Stimulated activated CD8-positive, alpha-beta memory T cell treated with anti-CD3 and anti-CD28 coated beads, Interleukin-2, amount 100 ng/mL, for 48 hours (primary cell): ENCODE measurements at places on chromosomes 11 and 22.

DNA sequence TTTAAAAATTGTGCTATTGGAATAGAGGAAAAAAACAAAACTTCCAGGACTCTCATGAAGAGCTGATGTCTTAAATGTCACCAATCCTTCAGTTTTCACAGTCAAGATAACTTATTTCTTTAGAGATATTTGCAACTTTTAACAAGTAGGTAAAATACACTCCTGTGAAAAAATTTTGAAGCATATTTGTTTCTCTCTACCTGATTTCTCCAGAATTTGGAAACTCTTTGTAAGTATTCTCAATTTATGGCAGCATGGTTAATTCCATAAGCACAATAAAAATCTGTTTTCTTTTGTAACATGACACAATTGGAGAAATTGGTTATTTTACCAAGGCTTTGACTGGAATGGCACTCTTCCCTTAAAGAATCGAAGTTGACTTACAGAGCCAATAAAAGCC, 4.1 kb downstream of the CASP4 start:
- DNase-seq, result no peak

GRCh38 chr11:93194673-93195291, 3.0 kb downstream of the SLC36A4 start:
- DNase-seq, result no peak

DNA sequence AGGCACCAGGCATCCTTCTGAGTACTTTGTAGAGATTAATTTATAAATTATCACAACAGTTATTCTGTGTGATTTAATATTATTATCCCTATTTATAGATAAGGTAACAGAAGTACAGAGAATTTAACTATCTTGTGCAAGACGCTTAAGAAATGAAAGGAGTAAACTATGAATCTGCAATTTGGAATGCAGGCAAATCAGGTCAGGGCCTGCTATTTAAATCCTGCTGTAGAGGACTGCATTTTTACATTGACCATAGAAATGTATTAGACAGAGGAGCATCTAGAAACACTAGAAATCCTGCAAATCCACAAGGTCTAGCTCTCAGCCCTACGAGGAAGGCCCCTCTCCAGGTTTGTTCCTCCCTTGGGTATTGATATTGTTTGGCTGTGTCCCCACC, 336.2 kb downstream of the ETS1 start:
- DNase-seq, result no peak

GRCh38 chr22:41845380-41846267, 12.7 kb downstream of the SREBF2 start:
- DNase-seq, result no peak

- DNase-seq, result no peak
These were observed 47.2 kb upstream of the ADA2 start for GRCh38 chr22:17266251-17266971.

GRCh38 chr11:44791316-44791925, 64.7 kb downstream of the TSPAN18 start:
- no peak for DNase-seq

DNA sequence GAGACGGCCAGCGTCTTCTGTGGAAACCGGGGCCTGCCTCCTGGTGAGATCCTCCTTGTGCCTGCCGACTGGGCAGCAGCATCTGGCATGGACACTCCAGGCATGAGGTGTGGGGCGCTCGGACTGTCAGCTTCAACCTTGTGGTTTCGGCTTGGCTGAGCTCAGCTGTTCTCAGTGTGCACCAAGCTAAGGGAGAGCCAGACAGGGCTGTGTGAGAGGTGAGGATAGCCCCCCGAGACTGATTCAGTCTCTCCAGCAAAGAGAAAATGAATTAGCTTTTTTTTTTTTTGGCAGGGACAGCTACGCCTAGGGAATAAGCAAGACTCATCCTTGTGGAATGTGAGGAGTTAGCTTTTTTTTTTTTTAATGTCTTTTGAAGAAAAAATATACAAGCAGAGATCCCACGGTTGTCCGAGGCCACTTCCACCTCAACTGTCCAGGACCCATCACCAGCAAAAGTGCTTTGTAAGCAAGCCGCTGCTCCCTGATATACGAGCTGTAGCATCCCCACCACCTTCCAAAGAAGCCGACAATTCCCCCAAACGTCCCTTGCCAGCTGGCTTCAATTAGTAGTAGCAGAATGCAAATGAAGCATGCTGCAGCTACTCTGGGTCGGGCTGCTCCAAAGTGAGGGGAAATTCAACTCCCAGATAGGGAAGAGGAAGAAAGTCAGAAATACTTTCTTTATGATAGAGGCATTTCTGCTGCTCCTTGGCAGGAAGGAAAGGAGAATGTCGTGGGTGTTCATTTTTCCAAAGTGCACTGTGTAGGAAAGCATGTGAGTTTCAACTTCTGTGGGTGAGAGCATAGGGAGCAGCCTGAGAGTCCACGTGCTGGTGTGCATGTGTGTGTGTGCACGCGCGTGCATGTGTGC, 9.7 kb upstream of the THY1 start:
- DNase-seq, result no peak

DNA sequence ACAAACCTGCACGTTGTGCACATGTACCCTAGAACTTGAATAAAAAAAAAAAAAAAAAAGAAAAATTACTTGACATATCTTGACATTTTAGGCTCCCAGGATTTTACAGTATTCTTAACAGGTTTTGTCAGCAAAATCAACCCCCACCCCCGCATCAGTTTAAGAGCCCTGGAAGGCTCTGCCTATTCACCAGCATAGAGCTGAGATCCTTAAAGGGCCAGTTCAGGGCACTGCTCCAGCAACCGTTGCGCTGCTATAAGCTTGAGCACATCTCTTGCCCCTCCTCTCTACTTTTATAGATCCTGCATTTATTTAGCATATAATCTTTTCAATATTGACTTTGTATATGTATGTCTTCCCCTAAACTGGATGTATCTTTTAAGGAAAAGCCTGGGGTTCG, 697 bp upstream of the PAFAH1B2 start:
- no peak for DNase-seq

DNA sequence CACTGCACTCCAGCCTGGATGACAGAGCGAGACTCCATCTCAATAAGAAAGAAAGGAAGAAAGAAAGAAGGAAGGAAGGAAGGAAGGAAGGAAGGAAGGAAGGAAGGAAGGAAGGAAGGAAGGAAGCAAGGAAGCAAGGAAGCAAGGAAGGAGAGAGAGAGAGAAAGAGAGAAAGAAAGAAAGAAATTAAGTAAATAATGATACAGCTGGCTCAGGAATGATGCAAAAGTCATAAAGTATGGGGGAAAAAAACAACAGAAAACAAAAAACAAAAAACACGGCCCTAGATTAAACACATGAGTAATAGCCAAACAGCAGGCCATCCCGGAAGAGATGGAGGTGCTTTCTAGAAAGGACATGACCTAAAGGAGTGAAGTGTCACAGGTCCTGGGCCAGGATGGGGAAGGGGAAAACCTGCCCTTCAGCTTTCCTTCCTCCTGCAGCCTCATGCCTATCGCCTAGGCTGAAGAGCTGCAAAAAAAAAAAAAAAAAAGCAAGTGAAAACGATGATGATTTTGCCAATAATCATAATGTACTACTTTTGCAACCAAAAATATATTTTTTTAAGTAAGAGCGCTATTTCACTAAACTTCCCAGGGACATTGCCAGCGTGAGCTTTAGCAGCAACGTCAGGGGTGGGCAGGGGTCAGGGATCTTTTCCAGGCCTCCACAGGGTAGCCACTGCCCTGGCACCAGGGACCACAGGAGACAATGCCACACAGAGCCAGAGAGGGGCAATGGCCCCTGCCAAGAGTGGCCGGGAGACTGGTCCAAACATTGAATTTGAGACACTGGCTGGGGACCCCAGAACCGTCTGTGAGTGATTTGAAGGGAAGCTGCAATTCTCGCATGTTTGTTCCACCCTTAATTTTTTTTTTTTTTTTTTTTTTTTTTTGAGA, 28.2 kb upstream of the TMPRSS4 start:
- DNase-seq, result no peak

GRCh38 chr22:46763051-46763705, 728 bp downstream of the TBC1D22A start:
- no peak for DNase-seq

DNA sequence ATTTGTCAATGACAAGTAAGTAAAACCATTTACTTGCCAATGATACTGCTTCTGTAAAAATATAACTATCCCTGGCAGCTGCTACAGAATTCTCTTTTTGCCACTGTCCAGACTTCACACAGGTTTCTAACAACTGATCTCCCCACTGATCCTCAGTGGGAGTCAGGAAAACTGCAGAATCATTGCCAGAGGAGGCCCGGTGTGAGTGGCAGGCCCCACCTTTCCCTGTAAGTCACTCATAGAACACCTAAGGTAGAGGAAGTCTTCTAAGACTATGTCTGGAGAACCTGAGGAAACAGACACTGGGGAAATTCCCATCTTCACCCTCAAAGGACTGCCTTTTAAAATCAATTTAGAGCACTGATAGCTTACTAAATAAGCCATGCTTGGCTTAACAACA, 66.3 kb downstream of the ZC3H12C start:
- DNase-seq, result no peak

DNA sequence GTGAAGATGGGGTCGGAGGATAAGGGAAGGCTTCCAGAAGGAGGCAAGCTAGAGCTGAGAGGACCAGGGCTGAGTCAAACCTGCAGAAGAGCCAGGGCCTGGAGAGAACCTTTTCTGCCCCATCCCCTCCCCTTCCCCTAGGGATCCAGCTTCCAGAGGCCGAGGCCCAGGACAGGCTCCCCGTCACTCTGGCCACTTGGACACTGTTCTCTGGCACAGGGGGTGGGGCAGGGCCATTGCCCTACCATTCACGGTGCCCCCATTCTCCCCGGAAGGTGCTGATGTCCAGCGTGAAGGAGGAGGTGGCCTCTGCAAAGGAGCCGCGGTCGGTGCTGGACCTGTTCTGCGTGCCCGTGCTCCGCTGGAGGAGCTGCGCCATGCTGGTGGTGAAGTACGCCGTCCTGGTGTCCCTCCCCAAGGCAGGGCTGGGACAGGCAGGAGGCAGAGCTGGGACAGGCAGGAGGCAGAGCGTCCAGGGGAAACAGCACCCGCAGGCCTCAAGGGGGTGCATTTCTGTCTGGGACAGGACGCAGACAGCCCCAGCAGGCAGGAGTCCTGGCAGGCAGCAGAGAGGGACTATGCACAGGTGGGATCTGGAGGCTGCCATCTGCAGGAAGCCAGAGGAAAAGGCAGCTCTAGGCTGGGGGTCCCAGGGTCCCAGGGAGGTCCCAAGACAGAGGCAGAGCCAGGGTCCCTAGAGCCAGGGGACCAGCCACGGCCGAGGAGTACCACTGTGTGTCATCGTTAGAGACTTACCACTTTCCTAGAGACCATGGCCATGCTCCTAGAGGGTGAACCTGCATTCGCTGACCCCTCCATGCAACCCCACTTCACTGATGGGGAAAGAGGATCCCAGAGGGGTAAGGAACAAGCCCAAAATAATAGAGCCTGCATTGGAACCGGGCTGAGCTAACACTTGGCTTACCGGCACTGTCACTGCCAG, 25.8 kb upstream of the SLC22A12 start:
- no peak for DNase-seq

- DNase-seq, result no peak
These were observed 8.3 kb downstream of the DTX4 start for GRCh38 chr11:59180168-59180776.

- no peak for DNase-seq
These were observed 32.0 kb downstream of the TRIM66 start for GRCh38 chr11:8650401-8650990.

DNA sequence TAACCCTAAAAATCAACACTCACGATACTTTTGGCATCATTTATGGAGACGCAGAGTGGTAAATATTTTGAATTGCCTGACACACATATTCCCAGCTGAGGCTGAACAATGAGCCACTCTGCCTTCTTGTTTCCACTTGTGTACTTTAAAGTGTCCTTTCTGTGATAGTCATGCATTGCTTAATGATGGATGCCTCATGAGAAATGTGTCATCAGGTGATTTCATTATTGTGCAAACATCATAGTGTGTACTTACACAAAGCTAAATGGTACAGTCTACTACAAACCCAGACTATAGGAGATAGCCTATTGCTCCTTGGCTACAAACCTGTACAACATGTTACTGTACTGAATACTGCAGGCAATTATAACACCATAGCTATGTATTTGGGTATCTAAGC, 44.2 kb downstream of the MRE11 start:
- no peak for DNase-seq

GRCh38 chr11:130318031-130318673, 3.4 kb upstream of the ZBTB44 start:
- no peak for DNase-seq

GRCh38 chr11:126457817-126458216, 102.3 kb downstream of the ST3GAL4 start:
- no peak for DNase-seq

- DNase-seq, result no peak
These were observed 590.5 kb downstream of the OPCML start for GRCh38 chr11:132941761-132942160.

DNA sequence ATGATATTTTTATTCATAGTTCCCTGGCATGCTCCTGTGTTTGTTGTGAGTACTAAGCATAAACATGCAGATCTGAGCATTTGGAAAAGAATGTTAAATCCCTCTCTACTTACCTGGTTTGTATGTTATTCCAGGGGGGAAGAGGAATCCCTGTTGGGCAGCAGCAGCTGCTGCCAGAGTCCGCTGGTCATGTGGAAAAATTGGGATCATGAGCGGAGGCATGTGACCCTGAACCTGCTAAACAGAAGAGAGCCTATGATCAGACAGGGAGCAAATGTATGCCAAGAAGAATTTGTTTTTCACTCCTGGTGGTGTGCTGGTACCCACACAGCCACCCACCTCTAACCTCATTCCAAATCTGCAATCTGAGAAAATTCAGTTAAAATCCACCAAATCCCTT, 244.7 kb downstream of the SOX6 start:
- DNase-seq, result no peak

- no peak for DNase-seq
These were observed 354 bp downstream of the POLR2L start for GRCh38 chr11:841981-842369.

- no peak for DNase-seq
These were observed 135.7 kb downstream of the NECTIN1 start for GRCh38 chr11:119593346-119593745.

- DNase-seq, result no peak
These were observed 44.3 kb downstream of the AASDHPPT start for GRCh38 chr11:106121570-106122320.

DNA sequence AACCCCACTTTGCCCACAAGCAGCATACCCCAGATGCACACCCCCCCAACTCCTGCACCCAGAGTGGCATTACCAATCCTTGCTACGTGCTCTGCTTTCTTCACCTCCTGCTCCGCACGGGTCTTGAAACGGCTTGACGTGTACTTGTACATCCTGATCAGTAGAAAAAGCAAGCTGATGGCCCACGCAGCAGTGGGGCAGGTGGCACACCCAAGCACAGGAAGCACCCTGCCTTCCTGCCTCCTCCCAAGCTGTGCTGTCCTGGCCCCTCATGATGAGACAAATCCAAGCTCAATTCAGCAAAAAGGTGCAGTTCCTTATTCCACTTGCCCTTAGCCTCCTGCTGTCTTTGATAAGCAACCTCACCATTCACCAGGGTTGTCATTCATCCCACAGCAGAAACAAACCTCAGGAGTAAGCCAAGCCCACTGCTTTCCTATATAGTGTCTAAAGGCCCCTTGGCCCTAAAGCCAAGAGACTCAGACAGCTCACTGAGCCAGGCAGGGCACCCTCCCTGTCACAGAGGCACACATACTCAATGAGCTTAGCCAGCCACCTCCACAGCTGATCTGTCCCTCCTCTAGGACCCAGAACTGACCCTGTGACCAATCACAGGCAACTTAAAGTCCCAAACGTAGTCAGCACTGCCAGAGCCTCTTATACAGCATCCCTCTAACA, 27.8 kb downstream of the MORC2 start:
- no peak for DNase-seq

- DNase-seq, result no peak
These were observed 69.3 kb downstream of the SHANK2 start for GRCh38 chr11:71182791-71183677.
